ENCODE measurements at places on chromosomes 6 and 20. TPM values are rescaled to one million over a fixed set of nuclear protein-coding genes. Genes with fewer than 3 reads are reported as not detected.

Gene MUCL3
- not detected for total RNA-seq

Gene SFTA2
- total RNA-seq: not detected

Gene OTOR
- total RNA-seq: not detected

Gene MYB
- total RNA-seq: not detected

Gene CCN5
- total RNA-seq: 2.1 TPM
